ENCODE measurements at places on chromosomes 7 and 10.

DNA sequence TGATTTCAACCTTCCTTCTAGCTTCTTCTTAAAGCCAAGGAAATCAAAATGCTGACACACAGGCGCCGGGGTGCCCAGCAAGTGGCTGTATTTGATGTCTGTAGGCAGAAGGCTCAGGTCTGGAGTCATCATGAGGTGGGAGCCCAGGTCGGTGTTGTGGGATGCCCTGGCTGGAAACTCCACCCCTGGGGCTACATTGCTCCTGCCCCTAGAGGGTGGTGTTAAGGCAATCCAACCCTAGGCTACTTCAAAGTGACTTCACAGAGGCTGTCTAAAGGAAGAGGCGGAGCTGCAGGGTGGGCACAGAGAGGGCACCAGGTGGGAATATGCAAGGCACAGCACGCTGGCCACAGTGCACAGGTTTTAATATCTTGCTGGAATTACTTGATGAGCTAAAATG, 200.9 kb downstream of the ADAM12 start:
- ATAC-seq: no peak

- ATAC-seq: no peak
Observed at GRCh38 chr7:102073931-102074880, 212.5 kb upstream of the SH2B2 start.

- ATAC-seq: no peak
Observed at GRCh38 chr10:69901628-69902505, 100.2 kb downstream of the COL13A1 start.

- ATAC-seq: no peak
Observed at GRCh38 chr10:120174491-120174890, 282.0 kb downstream of the SEC23IP start.

GRCh38 chr7:139360948-139361307, 1.2 kb downstream of the LUC7L2 start:
- no peak for ATAC-seq

- no peak for ATAC-seq
Observed at GRCh38 chr7:2074691-2075090, 158.1 kb downstream of the MAD1L1 start.

- no peak for ATAC-seq
Observed at GRCh38 chr7:97973206-97973658, 16.8 kb downstream of the OCM2 start.

DNA sequence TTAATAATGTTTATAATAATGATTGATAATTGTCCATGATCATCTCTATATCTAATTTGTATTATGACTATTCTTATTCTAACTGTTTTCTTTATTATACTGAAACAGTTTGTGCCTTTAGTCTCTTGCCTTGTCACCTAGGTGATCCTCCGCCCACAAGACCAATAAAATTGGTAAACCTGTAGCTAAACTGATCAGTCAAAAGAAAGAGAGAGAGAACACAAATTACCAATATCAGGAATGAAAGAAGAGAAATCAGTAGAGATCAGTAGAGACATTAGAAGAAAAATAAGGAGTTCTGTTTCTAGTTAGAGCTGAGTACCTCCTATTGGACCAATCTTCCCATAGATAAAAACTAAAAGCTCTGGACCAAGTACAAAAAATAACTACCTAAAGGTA, 6.1 kb upstream of the COA1 start:
- peak; percentile 59 for ATAC-seq

DNA sequence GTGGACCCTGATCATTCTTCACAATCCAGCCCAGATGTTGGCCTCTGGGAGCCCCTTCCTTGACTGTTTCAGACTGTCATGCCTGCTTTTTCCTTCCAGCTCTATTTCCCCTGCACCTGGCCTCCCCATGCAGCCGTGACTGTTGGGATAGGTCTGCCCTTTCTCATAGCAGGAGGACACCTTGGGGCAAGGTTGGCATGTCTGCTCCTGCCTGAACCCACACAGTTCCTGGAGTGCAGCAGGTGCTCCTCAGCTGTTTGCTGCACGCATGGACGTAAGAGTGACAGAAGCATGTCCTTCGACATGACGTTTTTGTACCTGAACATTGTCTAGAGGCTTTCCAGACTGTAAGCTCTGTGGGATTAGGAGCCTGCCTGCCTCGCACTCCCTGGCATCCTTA, 24.0 kb downstream of the POR start:
- no peak for ATAC-seq

DNA sequence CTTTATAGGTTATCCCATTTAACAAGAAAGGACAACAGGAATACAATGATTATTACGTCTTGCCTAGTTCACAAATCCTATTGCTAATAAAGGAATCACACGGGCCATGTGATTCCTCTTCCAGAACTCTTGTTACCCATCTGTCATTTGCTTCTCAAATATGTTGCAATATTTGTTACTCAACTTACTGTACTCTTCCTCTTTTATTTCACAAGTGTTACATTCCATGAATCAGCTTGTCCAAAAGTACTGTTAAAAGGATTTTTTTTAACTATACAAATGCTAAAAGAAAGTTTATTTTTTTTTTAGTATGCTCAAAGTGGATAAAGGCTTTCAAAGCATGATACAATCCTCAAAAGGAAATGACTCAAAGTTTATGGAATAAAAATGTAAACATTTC, 3.9 kb upstream of the CD36 start:
- ATAC-seq: no peak

GRCh38 chr10:100894589-100895294, 18.0 kb upstream of the SLF2 start:
- no peak for ATAC-seq

DNA sequence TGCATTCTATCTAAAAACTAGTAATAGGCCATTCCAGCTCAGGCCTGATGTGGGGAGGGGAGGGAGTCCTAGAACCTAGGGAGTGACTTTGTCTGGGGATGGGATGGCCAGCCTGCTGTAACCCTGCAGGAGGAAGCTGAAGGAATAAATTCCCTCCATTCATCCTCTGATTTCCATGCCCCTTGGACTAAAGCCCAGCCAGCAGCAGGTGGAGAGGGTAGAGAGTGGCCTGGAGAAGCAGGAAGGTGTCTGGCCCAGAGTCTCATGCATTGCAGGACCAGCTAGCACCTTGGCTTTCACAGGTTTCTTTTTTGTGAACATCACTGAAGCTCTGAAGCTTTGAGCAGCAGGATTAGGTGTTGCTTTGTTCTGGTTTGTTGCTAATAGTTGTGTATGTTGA, 32.8 kb upstream of the CDH23 start:
- ATAC-seq: no peak

DNA sequence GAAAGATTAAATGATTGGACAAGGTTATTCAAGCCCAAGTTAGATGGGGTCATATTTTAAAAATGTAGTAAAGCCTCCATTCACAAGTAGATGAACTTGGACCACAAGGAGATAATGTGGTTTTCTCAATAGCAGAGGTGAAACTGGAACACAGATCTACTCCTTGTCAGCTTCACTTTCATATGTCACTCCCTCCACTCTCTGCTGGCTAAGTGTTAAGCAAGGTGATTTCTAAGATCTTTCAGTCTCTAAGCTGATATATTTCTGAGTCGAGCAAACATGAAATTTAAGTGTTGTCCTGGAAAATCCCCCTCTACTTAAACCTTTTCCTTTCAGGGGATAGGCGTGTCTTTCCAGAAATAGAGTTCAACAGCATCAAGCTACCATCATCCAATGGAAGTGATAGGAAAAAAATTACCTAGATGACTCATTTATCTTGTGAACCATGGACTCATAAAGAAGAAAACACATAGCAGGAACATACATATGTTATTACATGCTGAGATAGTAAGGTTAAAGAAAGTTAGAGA, 275.0 kb downstream of the PTEN start:
- peak; percentile 96 for ATAC-seq

- no peak for ATAC-seq
Observed at GRCh38 chr7:80785961-80786536, 132.8 kb downstream of the SEMA3C start.

- no peak for ATAC-seq
Observed at GRCh38 chr10:97729014-97729413, 7.9 kb upstream of the ZFYVE27 start.

DNA sequence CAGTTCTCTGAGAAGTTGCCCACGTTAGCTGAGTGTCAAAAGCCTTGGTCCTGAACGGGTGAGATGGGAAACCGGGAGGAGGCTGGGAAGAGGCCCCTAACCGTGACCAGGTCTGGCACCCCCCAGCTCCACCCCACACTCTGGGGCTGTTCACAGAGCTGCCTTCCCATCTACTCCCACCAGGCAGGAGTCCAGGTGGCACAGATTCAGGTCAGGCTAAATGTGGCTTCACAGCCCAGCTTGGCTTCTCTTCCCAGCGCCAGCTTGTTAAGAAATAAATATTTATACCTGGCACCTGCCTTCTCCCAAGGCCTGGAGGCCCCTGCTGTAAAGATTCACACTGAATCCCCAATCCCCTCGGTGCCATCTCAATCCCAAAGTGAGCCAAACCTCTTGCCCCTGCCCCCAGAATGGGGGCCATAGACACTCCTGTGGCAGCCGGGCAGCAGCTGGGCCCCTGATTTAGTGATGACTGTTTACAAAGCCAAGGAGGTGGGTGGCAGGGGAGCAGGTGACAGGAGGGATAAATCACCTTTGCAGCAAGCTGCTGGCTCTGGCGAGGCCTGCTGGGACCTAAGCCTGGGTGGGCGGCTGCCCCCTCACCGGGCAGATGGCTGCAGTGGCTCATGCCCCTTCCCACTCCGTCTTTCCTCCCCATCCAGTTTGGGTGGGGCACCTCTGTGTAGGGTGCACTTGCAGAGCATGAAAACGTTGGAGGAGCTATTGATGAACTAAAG, 72.5 kb downstream of the GOLGA7B start:
- no peak for ATAC-seq

- no peak for ATAC-seq
Observed at GRCh38 chr10:90665905-90666662, 191.8 kb downstream of the HTR7 start.

DNA sequence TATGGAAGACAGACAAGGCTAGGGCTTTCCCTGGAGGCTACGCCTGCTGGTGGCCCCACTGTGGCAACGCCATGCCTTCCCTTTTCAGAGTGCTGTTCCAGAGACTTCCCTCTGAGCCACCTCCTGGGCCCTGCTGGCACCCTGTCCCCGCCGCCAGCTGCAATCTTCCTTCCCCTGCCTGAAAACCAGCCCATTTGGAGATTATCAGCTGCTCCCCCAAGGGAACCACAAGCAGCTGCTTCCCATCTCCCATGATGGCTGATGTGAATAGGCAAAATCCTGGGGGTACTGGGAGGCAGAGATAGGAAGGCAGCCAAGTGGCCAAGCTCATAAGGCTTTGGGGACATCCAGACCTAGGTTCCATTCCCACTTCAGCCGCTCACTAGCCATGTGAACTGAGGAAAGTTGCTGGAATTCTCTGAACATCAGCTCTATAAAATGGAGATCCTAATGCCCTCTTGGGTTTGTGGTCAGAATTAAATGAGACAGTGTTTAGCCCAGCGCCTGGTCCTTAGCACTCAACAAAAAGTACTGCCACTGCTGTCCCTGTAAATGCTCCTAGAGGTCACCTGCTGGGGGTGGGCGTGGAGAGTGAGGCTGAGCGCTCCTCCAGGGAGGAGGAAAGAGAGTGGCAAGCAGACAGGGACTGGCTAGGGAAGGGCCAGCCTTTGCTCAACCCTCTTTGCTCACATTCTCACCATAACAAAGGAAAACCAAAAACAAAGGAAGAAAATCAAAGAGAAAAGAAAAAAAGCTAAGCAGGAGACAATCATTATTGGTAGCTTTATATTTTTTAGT, 5.9 kb downstream of the TSPAN33 start:
- no peak for ATAC-seq

- no peak for ATAC-seq
Observed at GRCh38 chr10:93039721-93040120, 20.9 kb upstream of the CYP26C1 start.

- peak; percentile 18 for ATAC-seq
Observed at GRCh38 chr7:130943336-130943901, 209.4 kb upstream of the KLF14 start.

GRCh38 chr7:23120106-23120505, 14.5 kb downstream of the KLHL7 start:
- ATAC-seq: peak; percentile 57

- no peak for ATAC-seq
Observed at GRCh38 chr10:118209215-118209614, 132.9 kb downstream of the FAM204A start.

DNA sequence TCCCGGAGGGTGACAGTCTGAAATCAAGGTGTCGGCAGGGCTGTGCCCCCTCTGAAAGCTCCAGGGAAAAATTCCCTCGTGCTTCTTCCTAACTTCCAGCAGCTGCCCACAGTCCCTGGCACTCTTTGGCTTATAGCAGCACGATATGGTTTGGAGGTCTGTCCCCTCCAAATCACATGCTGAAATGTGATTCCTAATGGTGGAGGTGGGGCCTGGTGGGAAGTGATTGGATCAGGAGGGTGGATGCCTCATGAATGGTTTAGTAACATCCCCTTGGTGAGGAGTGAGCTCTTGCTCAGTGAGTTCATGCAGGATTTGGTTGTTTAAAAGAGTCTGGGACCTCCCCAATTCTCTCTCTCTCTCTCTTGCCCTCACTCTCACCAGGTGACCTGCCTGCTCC, 51.1 kb downstream of the GPAM start:
- no peak for ATAC-seq

DNA sequence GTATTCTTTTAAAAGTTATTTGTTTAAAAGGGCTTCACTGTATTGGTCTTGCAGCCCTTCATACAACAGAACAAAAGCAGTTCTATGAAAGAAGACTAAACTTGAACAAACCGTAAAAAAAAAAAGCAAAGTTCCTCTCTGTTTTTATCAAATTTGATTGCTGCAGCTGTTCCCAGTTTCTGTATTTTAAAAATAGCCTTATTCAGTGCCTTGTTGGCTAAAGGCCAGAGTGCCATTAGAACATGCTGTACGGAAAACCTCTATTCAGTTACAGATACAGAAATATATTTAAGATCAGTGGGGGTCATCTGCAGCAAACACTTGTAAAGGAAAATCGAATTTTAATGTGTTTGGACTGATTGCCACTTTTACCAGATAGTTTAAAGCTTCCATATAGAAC, 207.8 kb upstream of the ETV1 start:
- ATAC-seq: no peak

GRCh38 chr7:105009667-105010503, 4.1 kb upstream of the KMT2E start:
- no peak for ATAC-seq

- ATAC-seq: no peak
Observed at GRCh38 chr10:77007834-77008233, 629.8 kb downstream of the KCNMA1 start.

DNA sequence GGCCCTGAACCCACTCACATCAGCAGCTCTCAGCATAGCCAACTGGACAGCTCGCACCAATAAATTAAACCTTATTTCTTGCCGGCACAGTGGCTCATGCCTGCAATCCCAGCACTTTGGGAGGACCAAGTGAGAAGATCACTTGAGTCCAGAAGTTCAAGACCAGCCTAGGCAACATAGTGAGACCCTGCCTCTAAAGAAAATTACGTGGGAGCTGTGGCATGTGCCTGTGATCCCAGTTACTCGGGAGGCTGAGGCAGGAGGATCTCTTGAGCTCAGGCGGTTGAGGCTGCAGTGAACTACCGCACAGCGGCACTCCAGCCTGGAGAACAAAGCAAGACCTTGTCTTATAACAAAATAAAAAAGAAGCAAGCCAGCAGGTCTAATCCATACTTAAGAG, 75.7 kb downstream of the SEPTIN14 start:
- no peak for ATAC-seq

GRCh38 chr10:62047228-62047892, 145.9 kb downstream of the ARID5B start:
- ATAC-seq: peak; percentile 40

GRCh38 chr7:133517766-133518165, 264.9 kb downstream of the EXOC4 start:
- ATAC-seq: no peak

- no peak for ATAC-seq
Observed at GRCh38 chr7:151938550-151938949, 17.7 kb upstream of the GALNTL5 start.
